ENCODE measurements at places on chromosomes 12 and 14.

DNA sequence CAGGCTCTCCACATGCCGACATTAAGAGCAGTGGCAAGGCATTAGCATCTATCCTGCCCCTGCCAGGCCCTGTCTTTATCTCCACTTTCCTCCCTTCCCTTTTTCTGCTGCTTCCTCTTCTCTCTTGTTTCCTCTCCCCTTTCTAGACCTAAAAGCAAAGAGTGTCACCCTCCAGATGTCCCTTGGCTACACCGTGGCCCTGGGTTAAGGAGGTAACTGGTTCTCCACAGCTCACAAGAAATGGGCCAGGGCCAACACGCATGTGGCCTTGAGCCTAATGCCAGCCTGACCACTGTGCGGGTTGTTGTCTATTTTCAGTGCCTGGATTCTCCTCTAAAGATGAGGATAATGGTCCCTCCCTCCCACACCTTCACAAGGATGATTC, 41.7 kb upstream of the DDX11 start:
- no peak for DNase-seq

- no peak for DNase-seq
Observed at GRCh38 chr14:74648601-74649000, 36.6 kb upstream of the LTBP2 start.

DNA sequence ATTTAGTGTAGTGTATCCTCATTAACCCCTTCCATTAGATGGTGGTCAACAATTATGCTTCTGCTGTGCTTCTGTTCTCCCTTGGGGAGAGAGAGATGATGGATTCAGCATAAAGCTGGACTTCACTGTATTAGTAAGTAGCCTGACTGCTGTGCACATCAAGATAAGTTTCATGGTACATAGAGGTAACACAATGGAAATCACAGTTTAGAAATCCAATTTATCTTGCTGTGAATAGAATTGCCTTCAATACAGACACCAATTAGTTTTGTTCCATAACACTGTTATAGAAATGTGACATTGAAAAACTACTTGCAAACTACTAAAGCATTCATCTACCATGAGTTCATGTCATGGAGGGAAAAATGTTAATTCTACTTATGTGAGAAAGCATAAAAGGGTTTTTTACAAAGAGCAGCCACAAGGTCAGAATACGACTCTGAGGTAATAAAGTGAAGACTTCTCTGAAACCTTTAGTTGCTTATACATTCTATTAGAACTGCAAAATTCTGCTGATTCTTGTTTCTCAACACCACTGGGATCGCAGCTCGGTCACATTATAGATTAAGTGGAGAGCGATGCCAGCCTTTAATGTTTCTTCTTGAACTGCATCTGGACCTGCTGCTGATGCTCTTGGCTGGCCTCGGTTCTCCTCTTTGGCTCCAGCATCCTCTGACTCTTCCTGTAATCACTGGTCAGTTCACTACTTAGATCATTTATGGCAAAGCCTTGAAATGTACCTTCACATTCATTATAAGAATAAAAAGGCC, 190.8 kb downstream of the ATP23 start:
- no peak for DNase-seq

DNA sequence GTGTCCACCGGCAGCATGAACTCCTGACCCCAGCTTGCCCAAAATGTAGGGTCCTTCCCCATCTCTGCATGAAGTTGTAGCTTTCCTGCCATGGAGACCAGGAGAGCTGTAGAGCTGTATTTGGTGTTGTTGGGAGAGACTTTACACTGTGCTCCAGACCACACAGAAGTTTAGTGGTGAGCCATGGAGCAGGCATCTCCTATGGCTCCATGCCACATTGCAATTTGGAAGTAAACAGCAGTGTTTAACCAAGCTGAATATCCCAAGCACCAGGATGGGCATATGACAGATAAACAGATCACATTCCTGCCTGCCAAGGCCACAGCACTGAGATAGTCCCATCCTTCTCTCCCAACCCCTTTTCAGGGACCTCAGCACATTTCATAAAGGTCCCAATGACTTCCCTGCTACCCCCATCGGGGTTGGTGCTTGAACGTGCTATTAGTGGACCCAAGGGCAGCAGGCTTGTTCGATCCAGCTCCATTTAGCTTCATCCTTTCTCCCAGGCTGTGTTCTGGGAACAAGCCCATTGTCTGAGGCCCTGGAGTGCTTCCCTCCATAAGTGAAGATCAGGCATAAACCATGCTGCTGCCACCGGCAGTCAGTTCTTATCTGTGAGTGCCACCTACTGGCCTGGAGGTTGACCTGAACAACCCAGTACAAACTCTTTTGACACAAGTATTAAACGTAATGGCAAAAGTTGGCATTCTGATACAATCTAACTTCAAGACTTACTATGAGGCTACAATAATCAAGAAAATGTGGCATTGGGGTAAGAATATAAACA, 172.3 kb upstream of the ATXN7L3B start:
- no peak for DNase-seq

- DNase-seq: no peak
Observed at GRCh38 chr14:34055157-34055950, 104.5 kb upstream of the EGLN3 start.

DNA sequence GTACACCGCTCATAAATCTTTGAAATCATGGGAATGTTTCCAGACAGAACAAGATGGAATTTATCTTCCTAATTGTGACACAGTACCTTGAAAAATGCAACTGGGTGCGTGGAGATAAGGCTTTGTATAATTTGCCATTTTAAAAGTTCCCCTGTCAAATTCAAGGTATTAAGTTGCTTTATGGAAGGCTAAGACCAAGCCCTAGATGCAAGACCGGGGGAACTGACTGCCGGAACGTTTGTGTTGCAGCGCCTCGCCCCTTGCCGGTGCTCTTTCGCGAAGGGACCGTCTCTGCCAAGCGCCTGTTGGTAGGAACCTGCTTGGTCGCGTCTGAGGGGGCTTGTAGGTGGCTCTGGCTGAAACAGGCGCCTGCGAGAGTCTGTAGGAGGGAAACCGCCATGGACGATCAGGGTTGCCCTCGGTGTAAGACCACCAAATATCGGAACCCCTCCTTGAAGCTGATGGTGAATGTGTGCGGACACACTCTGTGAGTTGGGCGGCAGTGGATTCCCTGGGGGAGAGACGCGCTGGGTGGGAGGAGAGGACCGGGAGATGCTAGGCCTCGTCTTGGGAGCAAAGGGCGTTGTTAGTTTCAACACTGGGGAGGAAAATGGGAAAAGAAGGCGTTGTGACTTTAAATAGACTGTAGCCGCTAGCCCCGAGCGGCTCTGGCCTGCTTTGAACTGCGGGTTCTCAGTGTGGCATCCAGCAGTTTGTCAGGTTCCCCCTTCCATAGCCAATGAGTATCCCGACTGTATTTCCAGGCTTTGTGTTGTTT, at the start of gene MNAT1:
Gene MNAT1, plus strand, starts transcription at position 297 of the 778 bp plus-strand sequence. Its CDS starts 102 bp downstream, at position 399.
- peak; percentile 77 for DNase-seq

DNA sequence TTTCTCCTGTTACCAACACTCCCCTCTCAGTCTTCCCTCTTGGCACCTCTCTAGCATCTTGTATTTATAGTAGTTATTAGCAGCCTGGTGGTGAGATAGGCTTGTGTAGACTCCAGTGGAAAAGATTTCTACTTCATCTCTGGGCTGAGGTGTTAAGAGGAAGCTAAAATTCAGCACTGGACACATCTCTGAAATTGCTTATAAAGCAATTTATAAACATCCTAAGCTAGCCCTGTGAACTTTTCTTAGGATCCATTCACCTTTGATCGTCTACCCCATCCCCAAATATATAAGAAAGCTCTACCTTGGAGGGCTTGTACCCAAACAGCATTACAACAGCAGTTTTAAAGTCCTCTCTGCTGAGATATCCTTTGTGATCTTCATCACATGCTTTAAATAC, 928 bp downstream of the EFCAB11 start:
- DNase-seq: no peak

GRCh38 chr12:55651299-55651683, 14.6 kb downstream of the OR10P1 start:
- DNase-seq: no peak

DNA sequence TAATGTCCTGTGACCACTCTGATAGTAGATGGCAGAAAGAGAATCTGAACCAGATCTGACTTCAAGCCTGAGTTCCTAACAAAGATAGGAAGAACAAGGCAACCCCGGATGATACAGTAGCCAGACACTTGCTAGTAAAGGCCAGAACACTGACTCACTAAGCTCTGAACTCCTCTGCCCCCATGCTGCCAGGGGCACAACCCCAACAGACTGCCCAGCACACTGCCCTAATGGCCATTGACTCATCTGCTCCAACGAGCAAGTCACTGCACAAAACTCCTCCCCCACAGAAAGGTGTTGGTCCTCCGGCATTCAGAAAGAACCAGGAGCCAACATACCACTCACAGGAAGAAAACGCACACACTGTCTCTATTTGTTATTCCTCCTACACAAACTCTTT, 179.6 kb upstream of the NUDT4 start:
- DNase-seq: peak; percentile 32

DNA sequence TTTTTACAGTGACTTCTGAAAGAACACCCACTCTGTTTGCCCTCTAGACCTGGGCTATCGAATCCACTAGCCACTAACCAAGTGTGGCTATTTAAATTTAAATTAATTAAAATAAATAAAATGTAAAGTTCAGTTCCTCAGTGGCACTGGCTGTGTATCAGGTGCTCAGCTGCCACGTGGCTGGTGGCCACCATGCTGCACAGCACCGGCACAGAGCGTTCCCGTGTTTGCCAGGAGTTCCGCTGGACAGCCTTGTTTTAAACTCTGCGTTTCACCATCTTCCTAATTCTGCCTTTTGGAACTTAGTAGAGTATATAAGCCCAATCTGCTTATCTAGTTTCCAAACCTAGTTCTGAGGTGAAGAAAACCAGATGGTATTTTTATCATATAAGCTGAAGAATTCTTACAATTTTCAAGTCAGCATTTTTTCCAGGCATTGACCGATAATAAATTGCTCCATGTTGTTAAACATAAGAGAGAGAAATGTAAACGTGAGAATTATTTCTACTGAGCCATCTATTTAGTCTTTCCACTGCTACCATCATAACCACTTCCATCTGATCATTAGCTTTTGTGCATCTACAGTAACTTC, 339.0 kb downstream of the CACNA1C start:
- no peak for DNase-seq

- no peak for DNase-seq
Observed at GRCh38 chr12:38157933-38158401, 158.6 kb upstream of the ALG10B start.

DNA sequence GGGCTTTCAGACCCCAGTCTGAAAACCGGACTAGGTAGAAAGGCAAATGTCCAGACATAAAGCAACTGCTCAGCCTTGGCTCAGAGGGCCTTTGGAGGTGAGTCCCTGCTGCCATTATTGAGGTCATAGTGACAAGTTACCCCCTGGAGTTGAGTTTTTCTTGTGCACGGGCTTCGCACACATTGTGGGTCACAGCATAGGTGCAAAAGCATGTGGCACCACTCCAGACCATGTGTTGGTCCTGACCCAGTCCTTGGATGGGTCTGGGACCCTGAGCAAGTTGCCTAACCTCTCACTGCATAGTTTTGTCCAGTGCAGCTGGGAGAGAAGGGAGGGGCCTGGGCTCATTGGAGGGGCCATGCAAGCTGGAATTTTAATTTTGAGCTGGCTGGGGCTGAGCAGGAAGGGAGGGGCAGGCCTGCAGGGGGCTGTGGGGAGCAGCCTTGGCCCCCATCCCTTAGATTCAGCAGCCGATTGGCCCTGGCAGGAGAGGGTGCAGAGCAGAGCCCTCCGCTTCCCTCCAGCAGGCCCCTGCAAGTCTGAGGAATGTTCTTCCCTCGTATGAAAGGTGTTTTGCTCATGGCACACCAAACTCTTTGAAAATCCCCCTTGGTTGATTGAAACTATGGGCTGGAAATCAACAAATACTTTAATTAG, 4.2 kb upstream of the KRT5 start:
- DNase-seq: no peak

DNA sequence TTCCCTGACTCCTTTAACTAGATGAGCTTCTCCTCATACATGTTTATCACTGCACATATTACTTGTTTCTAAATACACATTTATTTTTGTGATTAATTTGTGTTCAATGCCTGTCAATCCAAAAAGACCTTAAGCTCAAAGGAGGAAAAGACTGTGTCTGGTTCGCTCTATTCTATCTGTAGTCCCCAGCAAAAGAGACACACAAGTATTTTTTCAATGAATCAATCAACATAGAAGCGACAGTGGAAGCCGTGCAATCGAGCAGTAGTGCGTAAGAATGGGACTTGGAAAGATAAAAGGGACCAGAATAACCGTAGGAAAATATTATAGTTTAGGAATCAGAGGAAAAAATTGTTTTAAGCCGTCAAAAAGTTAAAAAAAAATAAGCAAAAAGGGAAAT, 951 bp downstream of the WDHD1 start:
- DNase-seq: no peak
